Immature natural killer cell (primary cell): ENCODE measurements at places on chromosomes 5 and 9. TPM values are rescaled to one million over a fixed set of nuclear protein-coding genes. Genes with fewer than 3 reads are reported as not detected.

DNA sequence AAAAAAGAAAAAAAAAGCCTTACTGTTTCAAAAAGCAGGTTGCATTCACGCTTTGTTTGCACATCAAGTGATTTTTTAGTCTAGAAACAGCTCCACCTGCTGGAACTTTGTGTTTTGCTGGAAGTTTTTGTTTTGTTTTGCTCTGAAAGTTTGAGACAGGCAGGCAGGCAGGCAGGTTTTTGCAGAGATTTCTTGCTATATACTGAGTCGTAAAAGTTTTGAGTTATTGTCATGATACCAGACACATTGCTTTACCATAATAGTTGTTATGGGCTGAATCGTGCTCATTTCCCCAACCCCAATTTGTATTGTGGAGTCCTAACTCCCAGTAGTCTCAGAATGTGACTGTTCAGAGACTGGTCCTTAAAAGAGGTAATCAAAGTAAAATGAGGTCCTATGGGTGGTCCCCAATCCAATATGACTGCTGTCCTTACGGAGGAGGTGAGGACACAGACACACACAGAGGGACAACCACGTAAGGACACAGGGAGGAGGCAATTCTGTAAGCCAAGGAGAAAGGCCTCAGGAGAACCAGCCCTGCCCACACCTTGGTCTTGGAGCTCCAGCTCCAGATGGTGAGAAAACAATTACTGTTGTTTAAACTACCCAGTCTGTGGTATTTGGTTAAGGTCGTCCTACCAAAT is 20.9 kb downstream of the OR2Y1 start:
- peaks cover 31% of the 10 kb centered on the region for H3K4me1 ChIP-seq
- H3K27ac ChIP-seq, result peak overlapping the region; percentile 79
- H3K36me3 ChIP-seq, result no peaks in the 10 kb centered on the region
- DNase-seq, result peak; percentile 30

GRCh38 chr9:19783500-19783899 is 5.3 kb downstream of the SLC24A2 start:
- H3K27me3 ChIP-seq, result peaks cover 6% of the 10 kb centered on the region
- no peak for DNase-seq
- H3K4me3 ChIP-seq, result no peak overlapping the region
- no peak overlapping the region for H3K27ac ChIP-seq
- H3K36me3 ChIP-seq, result no peaks in the 10 kb centered on the region

DNA sequence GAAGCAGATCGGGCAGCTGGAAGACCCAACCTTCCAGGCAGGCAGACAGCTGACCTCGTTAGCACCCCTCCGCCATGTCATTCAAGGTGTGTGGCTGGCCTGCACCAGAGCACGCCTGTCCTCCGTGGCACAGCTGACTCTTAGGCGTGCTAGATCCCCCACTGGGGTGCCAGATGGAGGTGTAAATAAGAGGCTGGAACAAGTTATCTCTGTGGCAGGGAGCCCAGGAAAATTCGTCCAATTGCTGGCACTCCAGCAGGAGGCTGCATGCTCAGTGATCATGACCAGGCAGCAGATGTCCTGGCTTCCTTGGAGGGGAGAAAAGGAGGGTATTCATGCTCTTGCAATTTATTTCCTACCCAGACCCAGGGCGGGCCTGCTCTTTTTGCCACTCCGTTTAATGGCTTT is 7.8 kb upstream of the ALDOB start:
- H3K4me3 ChIP-seq, result no peak overlapping the region
- peaks cover 4% of the 10 kb centered on the region for H3K27me3 ChIP-seq
- H3K4me1 ChIP-seq, result peaks cover 1% of the 10 kb centered on the region
- H3K27ac ChIP-seq, result no peak overlapping the region
- H3K36me3 ChIP-seq, result no peaks in the 10 kb centered on the region

DNA sequence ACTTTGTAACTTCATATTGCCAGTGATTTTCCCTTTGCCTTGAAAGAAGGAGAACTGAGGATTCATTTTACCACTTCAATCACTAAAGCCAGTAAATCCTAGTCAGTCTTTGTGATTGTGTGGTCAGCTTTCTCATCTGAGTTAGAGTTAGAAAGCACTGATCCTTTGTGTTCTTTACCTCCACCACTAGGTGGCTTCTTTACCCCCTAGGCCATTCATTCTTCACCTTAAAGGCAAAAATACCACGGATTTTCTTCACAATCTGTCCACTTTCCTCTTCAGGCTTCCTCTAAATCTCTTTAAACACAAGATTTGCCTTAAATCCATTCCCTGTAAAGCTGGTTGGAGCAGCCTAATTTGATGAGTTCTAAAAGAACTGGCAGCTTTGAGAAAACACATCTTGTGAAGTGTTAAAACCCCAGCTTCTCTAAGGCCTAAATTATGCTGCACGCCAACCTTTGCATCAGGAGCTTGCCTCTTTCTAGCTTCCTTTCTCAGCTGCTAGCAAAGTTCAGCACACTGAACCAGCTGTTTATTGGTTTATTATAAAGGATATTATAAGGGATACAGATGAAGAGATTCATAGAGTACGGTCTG is 20.4 kb downstream of the BDP1 start:
- no peaks in the 10 kb centered on the region for H3K27me3 ChIP-seq
- peaks cover 17% of the 10 kb centered on the region for H3K36me3 ChIP-seq
- DNase-seq, result no peak

DNA sequence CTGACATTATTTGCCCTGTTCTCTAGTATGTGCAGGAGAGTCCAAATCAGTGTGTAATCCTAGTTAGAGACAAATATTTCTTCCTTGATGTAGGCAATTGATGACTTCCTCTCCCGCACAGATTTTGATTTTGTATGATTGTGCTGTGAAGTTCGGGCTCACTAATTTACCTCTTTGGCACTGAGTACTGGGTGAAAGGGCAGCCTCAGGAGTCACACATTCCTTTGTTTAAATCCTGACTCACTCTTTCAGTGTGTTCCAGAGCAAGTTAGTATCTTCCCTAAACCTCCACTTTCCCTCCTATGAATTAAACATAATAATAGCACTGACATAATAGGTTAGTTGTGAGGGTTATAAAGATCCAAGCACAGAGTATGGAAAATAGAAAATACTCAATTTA is 269.7 kb downstream of the ISL1 start:
- H3K4me3 ChIP-seq, result no peak overlapping the region
- no peak overlapping the region for H3K27ac ChIP-seq
- no peaks in the 10 kb centered on the region for H3K36me3 ChIP-seq
- H3K27me3 ChIP-seq, result no peaks in the 10 kb centered on the region
- no peaks in the 10 kb centered on the region for H3K4me1 ChIP-seq

DNA sequence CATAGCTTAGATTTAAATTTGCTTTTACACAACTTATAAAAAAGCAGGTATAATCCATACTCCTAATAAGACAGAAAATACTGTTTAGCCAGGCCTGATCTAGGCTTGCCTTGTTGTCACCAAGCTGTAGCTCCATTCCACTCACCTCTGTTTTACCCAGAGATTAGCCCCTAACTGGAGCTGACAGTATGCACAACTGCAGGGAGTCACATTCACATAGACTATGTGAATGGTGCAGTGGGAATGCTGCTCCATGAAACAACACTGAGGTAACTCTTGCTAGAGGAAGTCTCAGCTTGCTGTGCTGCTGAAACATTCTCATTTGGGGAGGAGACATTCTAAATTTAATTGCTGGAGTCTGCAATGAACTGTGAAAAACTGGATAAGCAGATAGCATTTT is 209.1 kb downstream of the TMEM232 start:
- H3K27ac ChIP-seq, result no peak overlapping the region
- H3K27me3 ChIP-seq, result no peaks in the 10 kb centered on the region
- no peak for DNase-seq
- no peaks in the 10 kb centered on the region for H3K4me1 ChIP-seq

DNA sequence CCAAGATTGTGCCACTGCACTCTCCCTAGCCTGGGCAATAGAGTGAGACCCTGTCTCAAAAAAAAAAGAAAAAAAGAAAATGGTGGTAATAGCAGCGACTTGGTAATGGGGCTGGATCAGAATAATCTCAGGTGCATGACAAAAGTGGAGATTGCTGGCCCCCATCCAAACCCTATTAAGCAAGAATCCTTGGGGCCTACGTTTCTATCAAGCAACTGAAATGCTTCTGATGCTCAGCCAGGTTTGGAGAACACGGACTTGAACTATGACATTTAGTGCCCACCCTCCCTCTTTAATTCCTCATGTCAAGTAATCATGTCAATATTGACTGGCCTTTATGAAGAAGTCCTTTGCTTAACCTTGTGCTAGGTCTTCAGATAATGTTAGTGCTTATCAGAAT is 6.6 kb downstream of the C5orf52 start:
- H3K36me3 ChIP-seq, result no peaks in the 10 kb centered on the region
- no peak for DNase-seq
- no peak overlapping the region for H3K27ac ChIP-seq
- H3K27me3 ChIP-seq, result peaks cover under 1% of the 10 kb centered on the region
- no peaks in the 10 kb centered on the region for H3K4me1 ChIP-seq

DNA sequence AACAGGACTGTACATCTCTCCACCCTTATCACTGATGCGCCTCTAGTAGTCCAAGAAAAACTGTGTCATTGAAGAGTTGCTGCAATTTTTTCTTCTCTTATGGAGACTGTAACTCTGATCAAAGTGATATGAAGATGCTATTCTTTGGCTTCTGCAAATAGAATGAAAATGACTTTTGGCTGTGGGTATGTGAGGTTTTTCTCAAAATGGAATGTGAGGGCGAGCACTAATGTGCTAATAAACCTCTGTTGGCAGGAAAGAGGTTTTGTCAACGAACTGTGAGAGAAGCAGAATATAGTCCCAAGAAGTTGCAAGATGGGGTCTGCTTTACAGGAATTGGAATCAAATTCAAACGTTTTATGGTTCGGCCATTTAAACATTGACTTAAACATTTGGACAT is 252.0 kb upstream of the GAS1 start:
- no peaks in the 10 kb centered on the region for H3K36me3 ChIP-seq
- H3K4me1 ChIP-seq, result peaks cover 4% of the 10 kb centered on the region
- DNase-seq, result no peak

GRCh38 chr5:25128606-25129005 is 483.8 kb upstream of the CDH10 start:
- no peak overlapping the region for H3K27ac ChIP-seq
- H3K4me3 ChIP-seq, result no peak overlapping the region
- DNase-seq, result no peak
- H3K27me3 ChIP-seq, result no peaks in the 10 kb centered on the region

DNA sequence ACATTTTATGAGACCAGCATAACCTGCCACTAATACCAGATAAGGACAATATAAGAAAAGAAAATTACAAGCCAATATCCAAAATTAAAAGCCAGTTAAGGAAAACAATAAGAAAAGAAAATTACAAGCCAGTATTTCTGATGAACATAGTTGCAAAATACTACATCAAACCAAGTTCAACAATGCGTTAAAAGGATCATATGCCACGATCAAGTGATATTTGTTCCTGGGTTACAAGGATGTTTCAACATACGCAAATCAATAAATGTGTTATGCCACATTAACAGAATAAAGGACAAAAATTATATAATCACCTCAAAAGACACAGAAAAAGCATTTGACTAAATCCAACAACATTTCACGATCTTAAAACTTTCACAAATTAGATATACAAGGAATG is 431.9 kb downstream of the ELAVL2 start:
- H3K36me3 ChIP-seq, result no peaks in the 10 kb centered on the region
- no peak overlapping the region for H3K4me3 ChIP-seq
- no peaks in the 10 kb centered on the region for H3K27me3 ChIP-seq

GRCh38 chr5:71938895-71939294 is 168.4 kb upstream of the MAP1B start:
- H3K27me3 ChIP-seq, result peaks cover 1% of the 10 kb centered on the region
- H3K36me3 ChIP-seq, result no peaks in the 10 kb centered on the region
- DNase-seq, result no peak

DNA sequence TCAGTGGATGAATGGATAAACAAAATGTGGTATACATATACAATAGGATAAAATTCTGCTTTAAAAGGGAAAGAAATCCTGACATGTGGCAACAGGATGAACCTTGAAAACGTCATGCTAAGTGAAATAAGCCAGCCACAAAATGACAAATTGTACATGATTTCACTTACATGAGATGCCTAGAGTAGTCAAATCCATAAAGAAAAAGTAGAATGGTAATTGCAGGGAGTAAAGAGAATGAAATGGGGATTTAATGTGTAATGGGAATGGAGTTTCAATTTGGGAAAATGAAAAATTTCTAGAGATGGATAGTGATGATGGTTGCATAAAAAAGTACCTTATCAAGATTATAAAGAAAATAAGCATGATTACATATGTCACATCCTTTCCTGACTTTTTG is 1489.2 kb upstream of the C9orf72 start:
- no peak overlapping the region for H3K27ac ChIP-seq
- no peaks in the 10 kb centered on the region for H3K27me3 ChIP-seq
- H3K36me3 ChIP-seq, result no peaks in the 10 kb centered on the region
- DNase-seq, result no peak

DNA sequence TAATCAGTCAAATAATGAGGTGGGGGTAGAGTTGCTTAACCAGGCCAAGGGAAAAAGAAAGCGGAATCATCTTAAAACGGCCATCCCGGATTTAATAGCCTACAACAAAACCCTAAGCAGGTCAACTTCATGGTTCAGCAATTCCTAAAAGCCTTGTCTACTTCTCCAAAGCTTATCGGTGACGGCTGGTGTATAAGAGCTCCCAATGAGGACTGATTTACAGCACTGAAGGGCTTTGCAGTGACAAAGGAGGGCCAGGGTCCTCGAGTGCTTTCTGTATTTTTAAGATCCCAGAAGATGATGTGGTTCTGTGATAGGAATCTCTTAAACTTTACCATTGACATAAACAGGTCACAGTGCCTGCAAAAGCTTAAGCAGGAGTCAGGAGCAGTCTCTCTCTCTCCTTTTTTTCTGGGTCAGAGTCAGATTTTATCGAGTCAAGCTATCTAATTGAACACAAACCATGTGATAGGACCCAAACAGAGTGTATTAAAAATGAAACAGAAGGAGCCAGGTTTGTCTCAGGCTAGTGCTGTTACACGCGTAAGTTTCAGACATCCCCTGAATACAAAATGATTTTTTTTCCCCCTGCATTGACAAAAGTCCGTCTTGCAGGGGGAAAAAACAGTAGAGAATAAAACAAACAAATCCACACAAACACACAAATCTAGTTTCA is 663.6 kb upstream of the ZNF608 start:
- no peaks in the 10 kb centered on the region for H3K27me3 ChIP-seq
- H3K4me3 ChIP-seq, result no peak overlapping the region
- no peak overlapping the region for H3K27ac ChIP-seq
- H3K4me1 ChIP-seq, result peaks cover 7% of the 10 kb centered on the region
- H3K36me3 ChIP-seq, result no peaks in the 10 kb centered on the region

Gene ZNF483
- 1.2 TPM for polyA plus RNA-seq

Gene OR1Q1
- not detected for polyA plus RNA-seq

Gene PPP2R2B
- 41.0 TPM for polyA plus RNA-seq

Gene WNT8A
- polyA plus RNA-seq, result not detected

Gene CDH12
- polyA plus RNA-seq, result not detected

Gene PCDHGA7
- not detected for polyA plus RNA-seq

Gene LRRC70
- polyA plus RNA-seq, result 13.5 TPM
